Posterior vena cava (tissue), 2 donors: ENCODE measurements at places on chromosomes 3 and 15.

- DNase-seq, result no peak
These were observed 663.2 kb upstream of the ZNF385D start for GRCh38 chr3:22414239-22414638.

DNA sequence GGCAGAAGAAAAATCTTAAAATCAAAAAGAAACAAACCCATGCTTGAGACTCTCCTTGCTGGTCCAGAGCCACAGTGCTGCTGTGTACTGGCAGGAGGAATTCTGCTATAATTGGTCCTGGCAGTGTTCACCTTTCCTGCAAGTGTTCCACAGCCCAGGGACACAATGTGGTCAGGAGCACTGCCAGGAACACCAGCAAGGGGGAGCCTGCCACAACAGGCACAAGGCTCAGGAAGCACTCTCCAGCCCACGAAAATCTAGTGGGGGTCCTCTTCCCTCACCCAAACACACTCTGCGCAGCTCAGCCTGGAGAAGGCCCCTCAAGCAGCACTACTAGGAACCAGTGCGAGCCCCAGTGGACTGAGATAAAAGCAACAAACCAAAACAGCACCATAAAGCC is 92.9 kb downstream of the UBE3A start:
- DNase-seq, result no peak

GRCh38 chr3:102124704-102125103 is 275.4 kb downstream of the NFKBIZ start:
- DNase-seq, result no peak

GRCh38 chr3:172716476-172716875 is 5.6 kb upstream of the NCEH1 start:
- DNase-seq, result no peak

DNA sequence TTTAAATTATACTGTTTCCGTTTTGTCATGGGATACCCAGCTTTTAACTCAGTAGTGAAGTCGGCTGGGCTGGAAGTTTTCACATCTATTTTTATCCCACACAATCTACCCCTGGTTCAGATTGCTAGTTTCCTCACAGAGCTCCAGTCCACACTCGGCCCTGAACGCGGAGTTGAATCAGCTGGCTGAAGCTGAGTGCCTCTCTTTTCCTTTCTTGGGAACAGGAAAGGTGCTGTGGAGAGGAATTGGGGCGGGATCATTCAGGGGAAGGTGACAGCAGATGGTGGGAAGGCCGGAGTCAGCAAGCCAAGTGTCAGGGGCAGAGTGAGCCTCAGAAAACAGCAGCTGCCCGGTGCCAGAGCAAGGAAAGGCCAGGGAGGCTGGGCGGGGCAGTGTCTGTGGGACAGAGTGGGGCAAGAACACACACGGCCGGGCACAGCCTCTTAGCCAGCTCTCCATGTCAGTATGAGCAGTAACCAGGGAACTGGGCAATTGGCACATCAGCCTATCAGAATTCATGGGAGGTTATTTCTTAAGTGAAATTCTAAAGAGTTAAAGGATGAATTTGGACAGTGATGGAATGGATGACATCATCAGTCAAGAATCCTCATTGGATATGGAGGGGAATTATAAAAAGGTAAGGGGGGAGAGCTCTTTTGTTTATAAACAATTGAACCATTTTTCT is 135.7 kb upstream of the IL12A start:
- peak; percentile 82 for DNase-seq

DNA sequence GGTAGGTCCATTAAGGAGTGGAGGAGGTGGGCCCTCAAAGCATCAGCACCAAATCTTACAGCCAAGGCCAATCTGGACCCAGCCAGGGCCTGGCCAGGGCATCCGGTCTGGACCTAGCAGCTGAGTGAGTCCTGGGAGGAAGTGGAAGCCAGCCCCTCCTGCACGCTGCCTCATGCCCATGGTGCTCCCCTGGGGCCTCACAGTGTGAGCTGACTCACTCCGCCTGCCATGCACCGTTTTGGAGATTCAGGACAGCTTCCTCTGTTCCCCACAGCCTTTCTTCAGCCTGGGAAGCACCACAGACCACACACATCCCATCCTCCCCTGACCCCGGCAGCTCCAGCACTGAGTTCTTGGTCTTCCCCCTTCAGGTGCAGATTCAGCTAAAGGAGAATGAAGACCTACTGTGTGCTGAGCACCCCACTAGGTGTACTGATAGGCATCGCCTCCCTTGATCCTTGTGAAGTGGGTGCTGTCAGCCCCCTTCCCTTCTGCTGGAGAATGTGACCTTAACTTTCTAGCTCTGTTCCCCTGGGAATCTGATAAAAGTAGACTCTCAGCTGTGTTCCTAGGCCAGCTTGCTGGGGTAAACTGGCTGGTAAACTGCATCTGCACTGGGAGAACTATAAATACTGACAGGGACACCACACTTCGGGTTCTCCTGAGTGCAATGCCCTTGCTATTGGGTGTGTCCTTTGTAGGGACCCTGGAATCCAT is 36.8 kb upstream of the SEC13 start:
- DNase-seq, result peak; percentile 86

- DNase-seq, result no peak
These were observed 23.6 kb downstream of the TRPM1 start for GRCh38 chr15:31077941-31078340.

GRCh38 chr3:121063628-121064027 is 155.6 kb downstream of the STXBP5L start:
- no peak for DNase-seq

DNA sequence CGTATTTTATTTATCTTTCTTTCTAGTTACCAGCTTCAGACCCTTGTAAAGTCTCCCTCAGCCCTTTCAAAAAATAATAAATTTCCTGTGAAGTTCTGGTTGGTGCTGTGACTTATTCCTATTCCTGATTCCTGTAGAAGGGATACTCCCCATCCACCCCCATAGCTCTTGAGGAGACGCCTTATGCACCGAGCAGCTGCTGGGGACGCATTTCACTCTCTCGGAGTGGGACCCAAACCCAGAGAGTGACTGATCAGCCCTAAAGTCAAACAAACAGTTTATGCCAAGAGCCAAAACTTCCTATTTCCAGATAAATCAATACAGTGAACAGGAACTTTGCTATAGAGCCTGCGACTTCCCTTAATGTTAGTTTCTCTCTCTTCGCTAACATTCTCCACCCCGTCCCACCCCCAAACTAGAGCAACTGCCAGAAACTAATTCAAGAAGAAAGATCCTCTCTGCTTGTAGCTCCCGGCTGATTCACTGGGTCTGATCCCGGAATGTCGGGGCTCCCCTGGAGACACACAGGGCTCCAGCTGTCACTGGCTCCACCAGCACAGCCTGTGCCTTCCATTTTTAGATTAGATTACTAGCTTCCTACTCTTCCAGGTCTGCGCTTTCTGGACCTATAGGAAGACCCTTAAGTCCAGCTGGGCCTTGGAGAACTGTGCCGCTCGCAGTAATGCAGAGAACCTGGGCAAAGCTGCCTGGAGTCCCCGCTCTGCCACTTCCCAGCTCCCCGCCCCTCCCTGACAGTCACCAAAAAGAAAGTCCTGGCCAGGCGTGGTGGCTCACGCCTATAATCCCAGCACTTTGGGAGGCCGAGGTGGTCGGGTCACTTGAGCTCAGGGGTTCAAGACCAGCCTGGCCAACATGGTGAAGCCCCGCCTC is 45.2 kb downstream of the KLHL25 start:
- DNase-seq, result peak; percentile 88

- no peak for DNase-seq
These were observed 36.8 kb downstream of the SNTN start for GRCh38 chr3:63689285-63689684.

GRCh38 chr3:129586746-129587430 is 19.6 kb downstream of the PLXND1 start:
- peak; percentile 91 for DNase-seq

GRCh38 chr3:178140531-178141304 is 395.5 kb upstream of the KCNMB2 start:
- DNase-seq, result no peak

- DNase-seq, result no peak
These were observed 206.7 kb downstream of the ZNF621 start for GRCh38 chr3:40731445-40731844.

- peak; percentile 58 for DNase-seq
These were observed 30.2 kb downstream of the RNU5B-1 start for GRCh38 chr15:65334586-65335231.

DNA sequence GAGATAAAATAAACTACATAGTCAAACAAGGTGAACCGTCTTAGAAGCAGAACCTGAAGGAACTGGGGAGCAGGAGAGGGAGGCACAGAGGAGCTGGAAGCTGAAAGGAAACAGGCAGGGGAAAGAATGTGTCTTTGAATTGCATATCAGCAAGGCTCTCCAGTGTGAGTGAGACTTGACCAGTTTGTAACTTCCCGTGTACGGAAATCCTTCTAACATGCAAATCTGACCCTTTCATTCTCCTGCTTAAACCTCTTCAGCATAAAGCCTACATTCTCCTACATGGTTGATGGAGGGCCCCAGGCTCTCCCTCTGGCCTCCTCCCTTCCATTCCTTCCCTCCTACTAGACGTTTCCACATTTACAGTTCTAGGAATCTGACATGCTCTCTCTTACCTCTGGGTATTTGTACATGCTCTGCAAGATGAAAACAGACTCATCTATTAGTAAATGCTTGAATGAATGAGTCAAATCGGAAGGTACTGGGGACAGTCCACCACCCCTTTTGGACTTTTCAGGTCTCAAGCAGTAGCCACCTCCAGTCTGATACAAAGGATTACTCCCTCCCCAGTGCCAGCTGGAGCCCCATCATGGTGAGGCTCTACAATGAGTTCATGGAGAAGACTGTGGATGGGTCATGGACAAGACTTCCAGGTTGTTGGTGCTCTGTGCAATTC is 6.1 kb upstream of the SLC25A38 start:
- no peak for DNase-seq

DNA sequence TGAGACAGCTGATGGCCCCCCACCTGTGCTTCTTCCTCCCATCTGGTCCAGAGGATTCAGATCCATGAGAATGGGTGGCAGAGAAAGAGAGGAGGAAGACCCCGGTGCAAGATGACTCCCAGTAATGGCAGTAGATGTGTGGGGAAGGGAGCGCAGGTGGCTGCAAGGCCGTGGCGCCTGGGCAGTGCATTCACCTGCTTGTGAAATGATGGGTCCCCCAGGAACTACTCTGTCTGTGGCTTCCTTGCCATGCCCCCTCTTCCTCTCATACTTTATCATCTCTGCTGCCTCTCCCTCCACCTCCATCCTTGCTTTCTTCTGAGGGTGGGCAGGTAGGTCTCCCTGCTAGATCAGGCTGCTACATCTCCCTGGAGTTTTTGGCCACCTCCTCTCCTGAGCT is 23.3 kb downstream of the ZNF710 start:
- peak; percentile 38 for DNase-seq

DNA sequence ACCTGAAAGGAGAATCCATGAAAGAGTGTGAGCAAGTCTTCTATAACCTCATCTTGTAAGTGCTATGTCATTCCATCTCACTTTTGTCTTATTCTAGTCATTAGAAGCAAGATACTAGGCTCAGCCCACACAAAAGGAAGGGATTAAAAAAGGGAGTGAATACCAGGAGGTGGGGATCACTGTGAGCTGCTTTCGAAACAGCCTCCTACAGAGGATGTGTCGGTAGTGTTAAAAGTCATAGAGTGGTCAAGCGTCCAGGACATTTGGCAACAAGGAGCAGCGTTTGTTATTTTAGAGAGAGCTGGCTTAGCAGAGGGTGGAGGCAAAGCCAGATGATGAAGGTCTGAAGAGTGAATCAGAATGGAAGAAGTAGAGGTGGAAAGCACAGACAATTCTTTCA is 11.7 kb upstream of the ZNF148 start:
- DNase-seq, result no peak

- no peak for DNase-seq
These were observed 24.2 kb downstream of the MITF start for GRCh38 chr3:69763458-69763857.

GRCh38 chr3:46065294-46065705 is 38.0 kb upstream of the XCR1 start:
- no peak for DNase-seq

- DNase-seq, result no peak
These were observed 12.3 kb downstream of the P2RY12 start for GRCh38 chr3:151372063-151372820.

DNA sequence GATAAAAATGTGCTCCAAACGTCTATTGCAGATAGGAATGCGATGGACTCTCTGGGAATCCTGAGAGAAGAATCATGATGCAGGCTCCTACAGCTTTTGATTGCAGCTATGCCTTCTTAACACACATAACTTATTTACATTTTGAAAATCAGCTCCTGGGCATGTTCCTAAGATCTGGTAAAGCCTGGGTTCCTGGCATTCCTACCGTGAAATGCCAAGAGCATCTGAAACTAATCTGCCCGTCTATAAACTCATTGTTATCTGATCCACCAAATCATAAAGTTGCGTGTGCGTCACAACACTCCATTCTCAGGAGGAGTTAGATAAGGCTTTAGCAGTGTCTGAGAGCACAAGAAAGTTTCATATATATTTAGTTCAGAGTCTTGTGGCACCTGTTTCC is 79.0 kb upstream of the VGLL3 start:
- DNase-seq, result no peak

- DNase-seq, result no peak
These were observed 109.3 kb upstream of the FOXB1 start for GRCh38 chr15:59894835-59895234.

DNA sequence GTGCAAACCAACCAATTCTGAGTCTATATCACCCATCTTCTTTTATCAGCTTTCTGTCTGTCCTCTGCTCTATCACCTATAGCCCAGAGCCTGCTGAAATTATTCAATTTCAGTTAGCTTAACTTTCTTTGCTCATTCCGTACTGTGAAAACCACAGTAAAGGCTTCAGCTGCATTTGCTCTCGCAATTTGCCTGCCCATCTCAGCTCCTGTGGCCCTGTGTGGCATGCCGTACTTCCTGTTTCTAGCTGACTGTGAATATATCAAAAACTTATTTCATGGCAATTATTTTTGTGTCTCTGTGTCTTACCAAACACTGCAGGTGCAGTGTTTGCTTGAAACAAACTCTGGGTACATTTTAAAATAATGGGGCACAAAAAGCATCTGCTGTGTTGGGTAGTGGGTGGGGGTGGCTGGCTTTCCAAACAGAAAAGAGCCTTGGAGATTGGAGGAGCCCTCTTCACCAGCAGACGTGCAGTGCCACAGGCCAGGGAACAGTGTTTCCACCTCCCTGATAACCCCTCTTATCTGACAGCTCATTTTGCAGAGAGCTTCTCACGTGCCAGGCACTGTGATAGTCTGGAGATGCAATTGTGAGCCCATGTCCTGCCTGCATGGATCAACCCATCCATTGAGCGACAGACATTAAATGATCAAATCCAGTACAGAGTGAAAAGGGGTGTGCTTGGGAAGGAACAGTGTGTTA is 45.2 kb downstream of the GASK1A start:
- no peak for DNase-seq
